ENCODE measurements at places on chromosomes 13 and 19.

DNA sequence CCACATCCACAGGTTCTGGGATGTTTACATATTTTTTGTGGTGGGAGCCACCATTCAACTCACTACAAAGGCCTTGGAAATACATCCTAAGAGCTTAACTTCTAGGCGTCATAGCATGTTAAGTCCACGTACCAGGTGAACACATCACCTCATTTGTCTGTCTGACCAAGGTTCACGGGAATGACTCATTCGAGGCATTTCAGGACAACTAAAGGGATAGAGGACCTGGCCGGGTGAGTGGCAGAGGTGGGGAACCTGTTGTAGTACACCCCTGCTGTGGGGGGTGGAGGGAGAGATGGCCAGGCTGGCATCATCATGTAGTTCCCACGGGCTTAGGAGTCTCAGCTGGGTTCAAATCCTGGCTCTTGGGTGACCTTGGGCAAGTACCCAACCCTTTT is 51.5 kb downstream of the BICRA start:
- no peak for DNase-seq

DNA sequence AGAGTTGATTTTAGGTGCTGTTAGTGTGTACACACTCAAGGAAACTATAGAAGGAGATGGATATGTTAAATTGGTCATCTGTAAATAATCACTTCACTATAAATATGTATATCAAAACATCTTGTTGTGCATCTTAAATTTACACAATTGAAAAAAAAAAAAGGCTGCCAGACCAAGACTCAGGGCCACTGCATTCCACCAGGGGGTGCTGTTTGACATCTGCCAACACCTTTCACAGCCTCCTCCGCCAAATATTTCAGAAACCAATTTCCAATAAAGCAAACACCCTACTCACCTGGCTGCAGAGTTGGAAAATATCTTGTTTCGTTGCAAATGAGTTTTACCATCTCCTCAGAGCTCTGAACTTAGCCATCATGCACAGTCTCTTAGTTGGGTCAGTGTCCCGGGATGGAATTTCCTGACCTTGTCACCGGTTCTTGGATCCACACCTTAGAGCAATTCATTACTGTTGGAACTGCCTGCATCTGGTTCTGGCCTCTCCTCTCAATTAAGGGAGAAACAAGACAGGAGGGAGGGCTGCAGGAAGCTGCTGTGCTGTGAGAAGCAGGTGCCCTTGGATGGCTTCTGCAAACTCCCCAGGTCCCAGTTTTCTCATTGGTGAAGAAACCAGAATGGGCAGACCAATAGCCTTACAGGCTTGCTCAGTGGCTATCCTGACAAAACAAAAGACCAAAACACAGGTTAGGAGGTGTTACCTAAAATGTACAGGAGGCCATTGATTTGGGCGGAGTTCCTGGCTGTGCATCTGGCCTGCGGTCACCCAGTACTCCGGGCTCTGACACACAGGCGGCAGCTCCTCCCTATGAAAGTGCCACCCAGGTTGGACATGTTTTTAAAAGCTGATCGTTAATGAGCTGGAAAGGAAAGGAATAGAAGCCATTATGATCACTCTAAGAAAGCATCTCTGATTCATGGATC is 746.6 kb downstream of the UQCRFS1 start:
- peak; percentile 64 for DNase-seq

- DNase-seq: no peak
These were observed 30.8 kb downstream of the SMARCA4 start for GRCh38 chr19:10991521-10992081.

GRCh38 chr13:45915686-45916439 is 64.3 kb upstream of the SIAH3 start:
- DNase-seq: no peak

GRCh38 chr13:113732176-113732960 is 26.7 kb upstream of the TMEM255B start:
- DNase-seq: no peak

DNA sequence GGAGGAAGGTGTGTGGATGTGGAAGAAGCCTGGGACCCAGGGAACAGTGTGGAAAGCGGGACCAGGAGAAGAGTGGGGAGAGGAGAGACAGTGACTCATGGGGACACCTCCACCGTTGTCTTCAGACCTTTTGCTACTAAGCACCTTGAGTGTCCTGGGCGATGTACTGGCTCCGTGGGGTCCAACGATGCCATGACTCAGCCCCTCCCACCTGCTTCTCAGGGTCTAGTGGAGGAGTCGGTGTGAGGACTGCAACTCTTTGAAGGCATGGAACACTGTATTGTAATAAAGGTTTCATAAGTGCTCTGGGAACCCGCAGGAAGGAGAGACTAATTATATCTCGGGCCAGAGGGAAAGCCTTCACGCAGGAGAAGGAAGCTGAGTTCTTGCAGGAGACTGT is 166.9 kb upstream of the KL start:
- no peak for DNase-seq

DNA sequence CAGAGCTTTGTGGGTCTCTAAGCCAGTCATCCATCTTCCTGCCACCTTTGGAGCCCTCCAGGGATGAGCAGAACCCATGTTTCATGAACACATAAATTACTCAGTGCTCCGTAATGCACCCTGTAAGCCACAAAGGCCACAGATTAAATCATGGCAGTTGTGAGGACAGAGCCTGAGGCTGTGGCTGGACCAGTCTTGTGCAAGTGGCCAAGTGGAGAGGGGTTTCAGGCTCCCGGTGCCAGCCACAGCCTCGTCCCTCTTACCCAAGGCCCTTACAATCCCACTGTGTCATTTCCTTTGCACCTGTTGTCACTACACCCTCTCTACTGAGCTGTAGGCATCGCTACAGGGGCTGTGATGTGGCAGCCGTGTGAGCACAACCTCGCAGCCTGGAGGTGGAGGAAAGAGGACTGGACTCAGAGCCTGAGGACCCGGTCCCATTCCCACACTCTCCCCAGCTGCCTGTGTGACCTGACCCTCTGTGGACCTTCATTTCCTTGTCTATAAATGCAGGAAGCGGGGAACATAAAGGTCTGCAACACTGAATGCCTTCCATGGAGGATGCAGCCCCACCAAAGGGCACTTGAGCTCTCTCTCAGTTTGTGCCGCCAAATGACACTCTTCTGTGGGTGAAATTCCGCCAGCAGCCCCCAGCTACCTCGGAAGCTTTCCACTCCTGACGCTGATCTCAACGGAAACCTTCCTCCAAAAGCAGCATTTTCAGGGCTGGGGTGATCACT is 792.0 kb downstream of the UQCRFS1 start:
- DNase-seq: no peak

GRCh38 chr13:59545007-59545406 is 618.7 kb downstream of the DIAPH3 start:
- DNase-seq: no peak

All from activated CD4-positive, alpha-beta T cell treated with anti-CD3 and anti-CD28 coated beads, Interleukin-2, amount 50 U/mL, for 48 hours (primary cell).